Endodermal cell (in vitro differentiated cells): ENCODE measurements at places on chromosomes 12 and 14. TPM values are rescaled to one million over a fixed set of nuclear protein-coding genes. Genes with fewer than 3 reads are reported as not detected.

GRCh38 chr12:132739600-132740312 is 21.9 kb downstream of the ANKLE2 start:
- H3K4me1 ChIP-seq: no peaks in the 10 kb centered on the region
- peaks cover 92% of the 10 kb centered on the region for H3K36me3 ChIP-seq
- peak; percentile 39 for DNase-seq

BATF gene
- total RNA-seq: not detected in 3 replicates

GRCh38 chr14:21846227-21846885 is 172.7 kb upstream of the OR4E1 start:
- H3K27me3 ChIP-seq: peaks cover 33% of the 10 kb centered on the region
- H3K4me3 ChIP-seq: no peak overlapping the region
- DNase-seq: peak; percentile 83
- no peak overlapping the region for H3K27ac ChIP-seq
- no peaks in the 10 kb centered on the region for H3K4me1 ChIP-seq
- no peaks in the 10 kb centered on the region for H3K36me3 ChIP-seq

- H3K36me3 ChIP-seq: no peaks in the 10 kb centered on the region
- no peak overlapping the region for H3K4me3 ChIP-seq
- H3K27ac ChIP-seq: no peak overlapping the region
- no peaks in the 10 kb centered on the region for H3K4me1 ChIP-seq
- no peaks in the 10 kb centered on the region for H3K27me3 ChIP-seq
These were observed 17.1 kb downstream of the SYT1 start for GRCh38 chr12:78881685-78882084.

DNA sequence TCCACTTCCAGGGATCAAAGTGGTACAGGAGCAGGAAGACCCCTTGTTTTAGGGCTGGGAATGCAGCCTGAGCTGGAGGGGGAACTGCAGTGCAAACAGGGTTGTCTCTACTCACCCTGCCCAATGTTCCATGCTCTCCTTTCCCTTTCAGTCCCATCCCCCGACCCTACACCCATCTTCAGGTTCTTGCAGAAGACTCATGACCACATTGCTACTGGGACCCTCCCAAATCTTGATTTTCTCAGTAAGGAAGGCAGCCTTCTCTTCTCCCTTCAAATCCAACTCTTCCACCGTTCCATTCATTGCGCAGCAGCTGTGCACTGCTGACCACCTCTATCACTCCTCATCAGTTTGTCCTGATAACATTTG is 1.9 kb downstream of the SERPINA11 start:
- DNase-seq: no peak
- H3K27me3 ChIP-seq: no peaks in the 10 kb centered on the region
- no peak overlapping the region for H3K27ac ChIP-seq
- no peak overlapping the region for H3K4me3 ChIP-seq

SLCO1B1 gene
- 0.95 and 1.5 TPM in 2 replicates for total RNA-seq
